AG04450 (cell line): ENCODE measurements at places on chromosomes 12 and 14. TPM values are rescaled to one million over a fixed set of nuclear protein-coding genes. Genes with fewer than 3 reads are reported as not detected.

DNA sequence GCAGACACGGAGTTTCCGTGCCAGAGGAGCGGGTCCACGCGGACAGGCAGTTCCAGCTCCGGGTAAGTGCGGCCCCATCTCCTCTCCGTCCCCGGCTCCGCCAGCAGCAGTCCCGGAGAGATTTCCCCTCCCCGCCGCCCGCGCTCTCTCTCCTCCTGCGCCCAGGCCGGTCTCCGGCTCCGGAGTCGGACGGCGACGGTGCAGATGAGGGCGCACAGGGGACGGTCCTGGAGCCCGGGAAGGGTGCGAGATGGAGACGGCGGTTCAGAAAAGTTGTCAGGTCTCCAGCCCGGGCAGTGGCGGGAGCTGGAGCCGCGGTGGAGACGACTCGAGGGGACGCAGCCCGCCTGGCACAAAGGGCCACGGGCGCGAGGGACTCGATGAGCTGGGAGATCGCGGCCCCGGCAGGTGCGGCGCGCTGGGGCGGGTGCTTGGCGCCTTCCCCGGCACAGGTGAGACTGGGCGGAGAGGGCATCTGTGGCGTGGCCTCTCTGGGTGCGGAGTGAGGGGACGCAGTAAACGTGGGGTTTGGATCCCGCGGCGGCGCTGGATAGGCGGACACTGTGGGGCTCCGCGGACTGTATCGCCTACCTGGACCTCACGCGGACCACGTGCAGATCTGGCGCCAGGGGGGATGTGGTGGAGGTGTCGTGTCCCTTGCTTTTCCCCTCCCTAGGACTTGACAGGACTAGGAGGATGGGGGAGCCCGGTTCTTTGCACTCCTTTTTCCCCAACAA lies 1540.3 kb upstream of the TMEM132C start:
- DNase-seq = no peak

GRCh38 chr14:21233457-21234076 lies 35.7 kb downstream of the HNRNPC start:
- DNase-seq = no peak

Gene SERPINA9
- 0.05 and 0.07 TPM in 2 replicates for polyA plus RNA-seq

GRCh38 chr12:60210756-60211155 lies 614.9 kb downstream of the SLC16A7 start:
- no peak for DNase-seq

Gene SERPINA5
- not detected in 2 replicates for polyA plus RNA-seq

- no peak for DNase-seq
Measured at GRCh38 chr12:56267443-56268071, 815 bp downstream of the COQ10A start.

Gene DTX1
- polyA plus RNA-seq = 0.05 and 0.25 TPM in 2 replicates

Gene DNAI7
- 0.11 and 0.26 TPM in 2 replicates for polyA plus RNA-seq

GRCh38 chr14:65263177-65263788 lies 149.2 kb upstream of the FUT8 start:
- no peak for DNase-seq

GRCh38 chr14:100669011-100669412 lies 57.7 kb upstream of the DLK1 start:
- DNase-seq = no peak

GRCh38 chr12:73589220-73589619 lies 948.4 kb upstream of the ATXN7L3B start:
- DNase-seq = no peak

DNA sequence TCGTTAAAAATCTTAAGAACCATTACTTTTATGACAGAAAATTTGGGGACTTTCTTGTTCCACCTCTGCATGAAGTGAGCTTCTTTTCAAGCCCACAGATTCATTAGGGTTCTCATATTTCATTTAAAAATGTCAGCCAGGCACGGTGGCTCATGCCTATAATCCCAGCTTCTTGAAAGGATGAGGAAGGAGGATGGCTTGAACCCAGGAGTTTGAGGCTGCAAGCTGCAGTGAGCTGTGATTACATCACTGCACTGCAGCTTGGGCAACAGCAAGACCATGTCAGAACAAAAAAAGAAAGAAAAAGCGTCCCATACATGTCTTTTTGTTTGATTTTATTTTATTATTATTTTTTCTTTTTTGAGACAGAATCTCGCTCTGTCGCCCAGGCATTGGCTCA lies 43.4 kb upstream of the ATF1 start:
- DNase-seq = no peak

- DNase-seq = no peak
Measured at GRCh38 chr12:5305425-5305824, 126.5 kb upstream of the NTF3 start.

DNA sequence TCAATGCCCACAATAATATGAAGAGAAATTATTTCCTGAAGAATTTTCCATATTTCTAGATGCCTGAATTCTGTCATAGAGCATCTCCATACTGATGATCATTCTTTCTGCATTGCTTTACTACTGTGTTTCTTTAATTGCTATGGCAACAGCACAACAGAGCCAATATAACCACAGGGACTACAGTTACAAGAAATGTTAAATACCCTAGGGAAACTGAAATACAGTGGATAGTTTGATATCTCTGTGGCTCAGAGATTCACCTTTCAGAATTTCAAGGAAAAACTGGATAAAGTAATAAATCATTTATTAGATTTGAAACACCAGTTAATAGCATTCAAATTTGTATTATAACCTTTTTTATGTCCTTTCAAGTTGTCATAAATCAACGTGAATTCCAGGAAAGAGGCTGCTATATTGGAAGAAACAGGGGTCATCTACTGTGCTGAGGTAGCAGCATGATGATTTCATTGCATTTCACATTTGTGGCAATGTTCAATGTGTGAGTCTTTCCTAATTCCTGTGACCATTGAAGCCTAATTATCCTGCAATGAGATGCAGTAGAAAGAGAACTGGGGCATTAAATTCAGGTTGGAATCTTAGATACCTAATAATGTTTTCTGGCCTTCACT lies 267.1 kb downstream of the LRFN5 start:
- peak; percentile 20 for DNase-seq

Gene TAS2R10
- polyA plus RNA-seq = 0.24 and 0.71 TPM in 2 replicates

Gene DIP2B
- 18.9 and 22.0 TPM in 2 replicates for polyA plus RNA-seq

DNA sequence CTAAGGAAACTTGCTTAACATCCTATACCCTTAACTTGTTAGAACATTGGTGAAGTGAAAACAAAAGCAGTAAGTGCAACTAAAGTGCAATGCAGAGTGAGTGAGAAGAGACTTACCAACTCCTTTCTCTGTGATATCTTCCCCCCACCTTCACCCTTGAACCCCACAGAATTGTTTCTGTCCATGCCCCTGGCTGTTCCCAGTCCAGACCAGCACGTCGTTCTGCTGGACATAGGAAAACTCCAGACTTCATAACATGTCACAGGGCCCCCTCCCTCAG lies 91.9 kb downstream of the DAD1 start:
- no peak for DNase-seq

DNA sequence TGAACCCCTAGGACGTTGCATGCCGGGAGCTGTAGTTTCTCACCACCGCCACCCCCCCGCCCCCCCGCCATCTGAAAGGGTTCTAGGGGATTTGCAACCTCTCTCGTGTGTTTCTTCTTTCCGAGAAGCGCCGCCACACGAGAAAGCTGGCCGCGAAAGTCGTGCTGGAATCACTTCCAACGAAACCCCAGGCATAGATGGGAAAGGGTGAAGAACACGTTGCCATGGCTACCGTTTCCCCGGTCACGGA lies 501 bp upstream of the HSP90B1 start:
- DNase-seq = no peak
